ENCODE measurements at places on chromosomes 3 and 15.

DNA sequence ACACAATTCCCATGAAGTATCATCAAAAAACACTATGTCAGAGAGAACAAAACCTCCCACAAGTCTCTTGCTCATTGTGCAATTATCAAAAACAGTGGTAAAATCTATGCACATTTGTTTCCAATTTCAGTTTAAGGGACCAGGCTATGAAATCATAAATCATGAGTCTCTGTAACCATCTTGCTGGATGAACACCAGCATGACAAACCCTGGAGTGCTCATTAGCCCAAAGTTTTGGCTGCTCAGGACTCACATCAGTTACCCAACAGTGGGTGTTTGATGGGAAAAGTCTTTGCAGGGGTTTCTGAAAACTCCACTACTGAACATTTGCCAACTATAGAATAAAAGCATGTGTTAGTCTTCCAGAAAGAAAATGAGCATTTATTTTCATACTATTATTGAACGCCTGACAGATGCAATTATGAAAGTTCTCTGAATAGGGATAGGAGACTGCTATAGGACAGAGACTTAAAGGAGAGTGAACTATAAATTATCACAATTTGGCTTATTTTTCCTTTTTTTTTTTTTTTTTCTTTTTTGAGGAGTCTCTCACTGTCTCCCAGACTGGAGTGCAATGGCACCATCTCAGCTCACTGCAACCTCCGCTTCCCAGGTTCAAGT is 240.8 kb upstream of the KCNMB2 start:
- DNase-seq: no peak

DNA sequence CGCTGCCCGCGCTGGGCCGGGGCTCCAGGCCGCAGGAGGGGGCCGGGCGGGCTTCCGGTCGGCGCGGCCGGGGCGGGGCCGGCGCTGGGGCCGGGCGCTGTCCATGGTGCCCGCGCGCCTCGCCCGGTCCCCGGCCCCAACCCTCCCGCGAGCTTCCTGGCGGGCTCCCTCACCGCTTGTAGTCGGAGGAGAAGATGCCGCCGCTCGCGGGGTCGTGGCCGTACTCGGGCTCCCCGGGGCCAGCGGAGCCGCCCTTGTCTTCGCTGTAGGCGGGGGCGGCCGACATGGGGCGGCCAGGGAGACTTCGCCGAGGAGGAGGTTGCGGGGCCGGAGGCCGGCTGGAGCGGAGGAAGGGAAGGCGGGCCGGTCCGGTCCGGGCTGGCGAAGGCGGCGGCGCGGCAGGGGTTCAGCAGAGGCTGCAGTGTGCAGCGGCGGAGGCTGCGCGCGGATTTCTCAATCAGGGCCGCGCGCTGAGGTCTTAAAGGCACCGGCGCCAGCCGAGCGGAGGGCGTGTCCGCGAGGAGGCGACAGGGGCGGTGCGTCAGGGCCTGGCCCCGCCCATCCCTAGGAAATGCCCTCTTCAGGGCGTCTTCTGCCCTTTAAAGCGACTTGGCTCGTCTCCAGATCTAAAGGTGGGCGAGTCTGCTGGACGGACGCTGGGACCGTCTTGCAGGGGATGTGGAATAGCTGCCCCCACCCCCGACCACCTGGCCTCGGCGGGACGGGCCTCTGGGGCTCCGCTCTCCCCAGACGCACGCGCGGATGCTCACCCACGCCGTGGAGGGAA is at the start of gene AP3B2:
Gene AP3B2 (minus strand): TSS at position 455 of the 787 bp plus-strand sequence. CDS start 169 bp downstream, at position 286.
- DNase-seq: peak; percentile 8

- DNase-seq: no peak
Observed at GRCh38 chr15:80948651-80949292, 40.8 kb downstream of the MESD start.

DNA sequence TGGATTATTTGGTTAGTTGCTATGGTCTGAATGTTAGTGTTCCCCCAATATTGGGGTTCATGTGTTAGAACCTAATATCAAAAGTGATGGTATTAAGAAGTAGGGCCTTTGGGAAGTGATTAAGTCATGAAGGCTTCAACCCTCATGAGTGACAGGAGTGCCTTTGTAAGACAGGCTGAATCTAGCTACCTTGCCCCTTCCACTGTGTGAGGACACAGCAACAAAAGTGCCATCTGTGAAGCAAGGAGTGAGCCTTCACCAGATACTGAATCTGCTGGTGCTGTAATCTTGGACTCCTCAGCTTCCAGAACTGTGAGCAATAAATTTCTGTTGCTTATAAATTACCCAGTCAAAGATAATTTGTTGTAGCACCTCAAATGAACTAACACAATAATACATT is 22.6 kb upstream of the SATB1 start:
- DNase-seq: no peak

DNA sequence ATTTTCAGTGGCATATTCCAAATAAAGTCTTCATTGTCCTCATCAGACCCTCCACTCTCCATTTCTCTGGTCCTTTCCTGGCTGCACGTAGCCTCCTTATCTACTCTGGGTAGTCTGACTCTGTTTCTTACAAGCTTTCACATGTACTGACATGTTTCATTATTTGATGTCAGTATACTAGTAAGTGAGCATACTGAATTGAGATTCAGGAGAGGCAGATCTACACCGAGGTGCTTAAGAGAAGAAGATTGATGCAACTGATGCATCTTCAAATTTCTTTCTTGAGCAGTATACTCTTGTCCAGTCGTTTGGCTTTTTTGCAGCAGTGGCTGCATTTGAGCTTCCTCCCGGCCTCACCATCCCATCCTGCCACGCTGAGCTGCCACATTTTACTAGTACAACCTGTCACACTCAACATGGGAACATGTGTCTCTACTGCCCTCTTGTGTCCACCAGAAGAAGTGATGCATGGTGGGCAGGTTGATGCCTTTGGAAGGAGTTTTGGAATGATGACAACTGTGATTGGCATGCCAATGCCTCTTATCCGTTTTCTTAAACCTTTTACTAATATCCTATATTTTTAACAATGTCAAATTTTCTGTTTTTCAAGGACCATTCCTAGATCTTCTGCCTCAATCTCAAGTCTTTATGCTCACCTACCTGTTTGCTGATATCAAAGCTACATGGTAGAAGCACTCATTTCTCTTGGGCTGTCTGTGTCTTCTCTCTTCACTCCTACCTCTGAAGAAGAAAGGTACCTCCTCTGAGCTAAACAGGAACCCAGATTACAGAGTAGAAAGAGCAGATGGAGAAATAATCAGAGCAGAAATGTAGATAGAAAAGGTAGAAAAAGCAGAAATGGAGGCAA is 38.7 kb downstream of the GUCA1C start:
- peak; percentile 5 for DNase-seq

DNA sequence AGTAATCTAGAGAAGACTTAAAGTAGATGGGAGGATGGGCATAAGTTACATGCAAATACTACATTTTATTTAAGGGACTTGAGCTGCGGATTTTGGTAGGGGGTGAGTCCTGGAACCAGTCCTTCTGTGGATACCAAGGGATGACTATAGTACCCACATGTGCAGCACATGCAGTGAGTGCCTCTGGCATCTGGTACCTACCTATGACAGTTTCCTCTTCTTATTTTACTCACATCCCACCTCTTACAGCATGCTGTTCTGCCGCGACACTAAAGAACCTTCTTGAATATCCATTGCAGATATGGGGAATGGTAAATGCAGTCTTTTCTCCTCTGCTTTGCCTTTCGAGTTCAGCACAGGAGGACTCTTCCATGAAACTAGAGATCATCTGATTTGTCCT is 1.7 kb downstream of the TSEN2 start:
- DNase-seq: no peak

GRCh38 chr3:9104121-9104520 is 140.8 kb upstream of the RAD18 start:
- no peak for DNase-seq

- DNase-seq: no peak
Observed at GRCh38 chr3:14991818-14992612, 44.6 kb downstream of the NR2C2 start.

DNA sequence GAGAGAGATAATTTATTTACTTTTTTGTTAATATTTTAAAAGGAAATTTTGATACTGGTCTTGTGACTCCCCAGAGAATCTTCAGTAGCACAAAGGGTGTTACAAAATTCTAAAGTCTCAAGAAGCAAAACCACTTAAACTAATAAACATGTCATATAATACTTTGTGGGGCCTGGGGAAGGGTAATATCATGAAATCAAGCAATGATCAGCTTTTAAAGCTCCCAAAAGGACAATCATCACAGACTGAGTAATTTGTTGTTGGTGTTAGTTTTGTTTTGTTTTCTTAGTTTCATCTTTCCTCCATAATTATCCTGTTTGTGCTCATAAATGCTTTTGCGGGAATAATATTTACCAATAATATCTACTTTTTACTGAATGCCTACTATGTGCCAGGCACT is 55.0 kb downstream of the TMEM212 start:
- DNase-seq: no peak

GRCh38 chr3:126545544-126545943 is 13.2 kb downstream of the C3orf22 start:
- no peak for DNase-seq

DNA sequence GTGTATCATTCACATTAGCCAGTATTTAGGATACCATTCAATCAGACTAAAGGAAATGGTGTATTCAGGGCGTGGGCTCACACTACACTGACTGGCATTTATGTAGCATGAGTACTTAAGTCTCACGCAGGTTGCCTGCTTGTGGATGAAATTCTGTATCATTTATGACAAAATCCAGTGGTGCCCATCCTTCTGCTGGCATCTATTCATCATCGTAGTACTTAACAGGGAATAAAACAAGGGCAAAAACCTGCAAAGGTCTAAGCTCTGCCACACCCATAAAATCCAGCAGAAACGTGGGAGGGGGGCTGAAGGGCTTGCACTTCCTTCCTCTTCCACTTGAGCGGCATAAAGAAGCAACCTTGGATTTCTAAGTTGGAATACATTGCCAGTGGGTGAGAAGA is 2.7 kb downstream of the GAP43 start:
- no peak for DNase-seq

DNA sequence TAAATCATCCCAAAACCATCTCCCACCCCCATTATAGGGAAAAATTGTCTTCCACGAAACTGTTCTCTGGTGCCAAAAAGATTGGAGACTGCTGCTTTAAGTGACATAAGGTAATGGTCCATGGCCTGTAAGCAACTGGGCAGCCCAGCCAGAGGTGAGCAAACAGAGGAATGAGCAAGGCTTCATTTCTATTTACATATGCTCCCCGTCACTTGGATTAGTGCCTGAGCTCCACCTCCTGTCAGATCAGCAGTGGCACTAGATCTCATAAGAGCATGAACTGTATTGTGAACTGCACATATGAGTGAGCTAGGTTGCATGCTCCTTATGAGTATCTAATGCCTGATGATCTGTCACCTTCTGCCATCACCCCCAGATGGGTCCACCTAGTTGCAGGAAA is 1159.8 kb upstream of the ALCAM start:
- DNase-seq: no peak

GRCh38 chr3:136862617-136863322 is 762 bp downstream of the NCK1 start:
- DNase-seq: no peak

GRCh38 chr15:101359365-101359947 is 64.4 kb upstream of the SNRPA1 start:
- peak; percentile 26 for DNase-seq

DNA sequence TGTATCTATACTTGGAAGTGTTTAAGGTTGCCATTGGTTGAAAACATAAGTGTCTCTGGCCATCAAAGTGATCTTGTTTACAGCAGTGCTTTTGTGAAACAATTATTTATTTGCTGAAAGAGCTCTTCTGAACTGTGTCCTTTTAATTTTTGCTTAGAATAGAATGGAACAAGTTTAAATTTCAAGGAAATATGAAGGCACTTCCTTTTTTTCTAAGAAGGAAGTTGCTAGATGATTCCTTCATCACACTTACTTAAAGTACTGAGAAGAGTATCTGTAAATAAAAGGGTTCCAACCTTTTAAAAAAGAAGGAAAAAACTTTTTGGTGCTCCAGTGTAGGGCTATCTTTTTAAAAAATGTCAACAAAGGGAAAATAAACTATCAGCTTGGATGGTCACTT is 19.7 kb downstream of the B3GNT5 start:
- DNase-seq: no peak

- DNase-seq: no peak
Observed at GRCh38 chr3:112813723-112814171, 32.9 kb downstream of the CD200R1L start.

GRCh38 chr15:36643551-36643950 is 64.1 kb downstream of the CDIN1 start:
- no peak for DNase-seq

GRCh38 chr15:74655424-74655823 is 39.8 kb downstream of the CLK3 start:
- no peak for DNase-seq

DNA sequence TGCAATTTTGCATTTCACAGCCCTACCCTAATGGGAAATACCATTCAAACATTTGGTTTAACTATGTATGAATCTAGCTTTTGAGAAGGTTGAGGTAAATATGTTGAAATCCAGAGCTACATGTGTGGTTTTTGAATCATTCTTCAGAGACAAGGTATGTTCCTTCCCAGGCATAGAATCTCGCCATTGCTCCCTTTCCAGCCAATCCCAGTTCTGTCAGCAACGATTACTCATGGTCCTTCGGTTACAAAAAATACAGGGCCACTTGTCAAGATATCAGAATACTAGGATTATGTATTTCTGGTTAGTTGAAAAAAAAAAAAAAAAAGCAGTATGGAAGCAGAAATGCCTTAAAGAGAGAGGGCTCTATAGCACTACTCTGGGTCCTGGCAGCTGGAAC is 182.4 kb downstream of the RBMS3 start:
- no peak for DNase-seq

- DNase-seq: no peak
Observed at GRCh38 chr15:60889006-60889405, 340.1 kb downstream of the RORA start.

GRCh38 chr3:79113876-79114275 is 653.9 kb downstream of the ROBO1 start:
- no peak for DNase-seq

GRCh38 chr15:88748081-88748480 is 55.2 kb upstream of the ACAN start:
- DNase-seq: no peak

DNA sequence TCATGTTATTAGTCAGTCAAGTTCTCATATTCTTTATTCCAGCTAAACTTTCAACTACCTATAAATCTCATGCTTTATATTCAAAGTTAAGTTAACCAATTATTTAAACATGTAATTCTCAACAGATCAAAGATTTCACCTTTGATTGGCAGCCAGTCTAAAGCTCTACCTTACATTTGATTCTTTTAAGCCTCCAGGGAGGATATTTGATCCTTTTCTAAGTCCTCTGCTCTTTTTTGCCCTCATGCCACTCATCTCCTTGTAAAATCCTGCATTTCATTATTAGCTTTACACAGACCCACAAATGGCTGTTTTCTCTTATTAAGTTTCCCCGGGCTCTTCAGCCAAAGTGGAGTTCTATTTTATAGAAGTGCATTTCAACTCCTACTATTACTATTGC is 134.1 kb downstream of the NLGN1 start:
- DNase-seq: no peak

GRCh38 chr3:72974956-72975355 is 21.7 kb upstream of the PPP4R2 start:
- DNase-seq: no peak
